Substantia nigra (tissue), 51 donors: ENCODE measurements at places on chromosomes 2 and 18.
A peak's percentile ranks its signal among the peaks of the same experiment; 100 is the strongest.

GRCh38 chr2:10513201-10513600 lies 65.1 kb upstream of the ODC1 start:
- DNase-seq = no peak

- no peak for DNase-seq
Measured at GRCh38 chr2:15895615-15896469, 44.5 kb upstream of the MYCN start.

GRCh38 chr2:69518841-69519240 lies 81.6 kb upstream of the NFU1 start:
- DNase-seq = no peak

DNA sequence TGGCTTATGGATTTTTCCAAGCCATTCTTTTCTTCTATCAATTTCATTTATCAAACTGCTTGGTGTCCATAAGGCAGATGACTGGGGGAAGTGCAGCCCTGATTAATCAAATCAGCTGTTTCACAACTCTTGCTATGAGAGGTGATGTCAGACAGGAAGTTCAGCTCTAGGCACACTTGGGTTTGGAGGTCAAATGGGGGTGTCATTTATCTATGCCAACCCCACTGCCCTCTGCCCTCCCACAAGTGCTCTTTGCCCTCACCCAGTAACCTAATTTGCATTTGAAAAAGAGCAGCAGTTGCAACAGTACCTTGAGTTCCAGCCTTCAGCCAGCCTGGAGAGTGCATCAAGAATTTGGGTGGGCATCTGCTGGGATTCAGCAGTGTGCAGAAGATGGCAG lies 431.3 kb upstream of the SPRED2 start:
- no peak for DNase-seq

GRCh38 chr2:137677466-137677865 lies 286.8 kb upstream of the HNMT start:
- no peak for DNase-seq

DNA sequence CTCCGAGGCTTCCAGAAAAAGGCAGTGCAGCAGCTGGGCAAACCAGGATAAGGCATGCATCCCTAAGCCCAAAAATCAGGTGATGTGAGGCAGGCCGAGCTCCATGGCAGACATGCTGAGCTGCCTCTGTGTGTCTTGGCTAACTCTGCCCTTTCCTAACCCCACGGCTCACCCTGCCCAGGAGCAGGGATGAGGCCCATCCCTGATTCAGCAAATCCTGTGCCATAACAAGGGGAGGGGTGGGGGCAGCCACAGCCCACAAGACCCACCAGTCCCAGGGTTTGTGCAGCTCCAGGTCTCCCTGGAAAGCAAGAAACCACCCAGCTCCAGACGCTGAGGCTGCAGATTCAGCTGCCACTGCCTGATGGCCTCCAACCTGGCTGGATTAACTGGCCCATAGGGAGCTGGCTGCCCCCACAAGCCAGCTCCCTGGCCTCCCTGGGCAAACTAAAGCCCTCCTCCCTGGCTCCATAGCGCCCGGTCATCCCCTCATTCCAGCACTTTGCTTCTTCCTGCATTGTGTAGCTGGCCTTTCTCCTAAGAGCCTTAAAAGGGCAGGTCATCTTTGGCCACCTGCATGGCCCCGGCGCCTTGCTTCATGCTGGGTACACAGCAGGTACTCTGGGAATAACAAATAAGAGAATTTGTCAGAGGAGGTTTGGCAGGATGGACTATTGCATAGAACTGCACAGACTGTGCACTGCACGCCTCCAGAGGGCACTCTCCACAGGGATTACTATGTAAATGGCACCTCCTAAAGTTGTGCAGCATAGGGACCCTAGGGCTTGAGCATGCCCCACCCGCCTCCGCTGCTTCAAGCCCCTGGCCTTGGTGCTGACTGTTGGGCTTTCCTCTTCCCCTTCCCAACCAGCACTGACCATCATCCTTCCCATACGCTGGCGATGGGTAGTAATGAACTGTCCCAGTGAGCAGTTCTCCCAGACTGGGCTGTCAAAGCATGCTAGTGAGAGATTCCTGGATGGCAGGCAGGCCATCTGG lies 10.7 kb downstream of the STEAP3 start:
- DNase-seq = peak; percentile 14

DNA sequence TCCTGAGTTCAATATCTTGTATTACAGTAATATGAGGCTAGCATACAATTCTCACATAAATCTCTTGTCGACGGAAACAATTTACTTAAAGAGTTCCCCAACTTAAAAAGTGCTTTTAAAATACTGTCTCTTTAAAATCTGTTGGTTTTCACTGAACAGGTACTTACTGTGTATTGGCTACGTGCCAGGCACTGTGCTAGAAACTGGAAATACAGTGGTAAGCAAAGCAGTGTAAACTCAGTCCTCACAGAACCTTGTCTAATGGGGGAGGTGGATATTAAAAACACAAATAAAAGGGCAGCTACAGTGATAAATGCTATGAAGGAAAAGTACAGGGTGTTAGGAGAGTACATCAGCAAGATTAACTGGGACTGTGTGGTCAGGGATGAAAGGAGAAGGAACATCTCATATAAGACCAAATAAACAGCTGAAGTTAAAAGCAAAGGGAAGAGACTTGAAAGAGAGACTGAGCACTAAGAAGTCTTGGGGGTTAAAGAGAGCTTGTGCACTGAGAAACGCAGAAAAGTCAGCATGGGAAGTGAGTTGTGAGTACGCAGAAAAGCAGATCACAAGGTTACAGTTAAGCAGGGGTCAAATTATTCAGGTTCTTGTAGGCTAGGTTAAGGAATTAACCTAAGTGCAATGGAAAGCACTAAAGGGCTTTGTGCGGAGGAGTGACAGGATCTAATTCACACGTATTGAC lies 52.5 kb downstream of the USP40 start:
- no peak for DNase-seq

- DNase-seq = no peak
Measured at GRCh38 chr2:193187816-193188215, 993.1 kb upstream of the TMEFF2 start.

DNA sequence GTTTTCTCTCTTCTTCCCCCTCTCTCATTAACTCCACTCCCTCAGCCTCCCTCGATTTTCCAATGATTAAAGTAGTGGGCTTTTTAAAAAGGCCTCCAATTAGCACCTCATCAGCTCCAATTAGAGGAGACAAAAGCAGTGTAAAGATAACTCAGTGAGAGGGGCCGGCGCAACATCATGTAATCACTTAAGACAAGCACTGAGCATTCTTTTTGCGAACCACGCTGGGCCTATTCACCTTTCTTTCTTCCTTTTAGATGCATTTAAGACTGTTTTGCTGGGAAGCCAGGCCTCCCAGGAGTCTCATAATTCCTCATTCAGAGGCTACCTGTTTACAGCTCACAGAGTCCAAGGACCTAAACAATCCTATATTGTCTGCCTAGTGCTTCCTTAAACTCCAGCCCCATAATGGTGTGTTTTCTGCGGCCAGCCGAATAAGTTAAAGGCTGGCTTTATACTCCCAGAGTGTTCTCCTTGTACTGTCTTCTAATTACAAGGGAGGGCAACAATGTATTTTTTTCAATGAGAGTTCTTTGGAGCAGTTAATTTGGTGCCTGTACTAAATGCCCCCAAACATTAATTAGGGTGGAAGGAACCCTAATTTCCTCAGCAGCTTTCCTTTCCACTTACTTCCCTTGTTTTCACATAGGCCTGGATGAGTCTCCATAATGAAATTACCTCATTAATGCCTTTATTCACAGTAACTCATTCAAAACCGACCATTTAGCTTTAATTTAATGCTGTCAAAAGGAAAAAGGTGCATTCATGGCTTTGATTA lies 28.0 kb upstream of the LMAN1 start:
- no peak for DNase-seq

DNA sequence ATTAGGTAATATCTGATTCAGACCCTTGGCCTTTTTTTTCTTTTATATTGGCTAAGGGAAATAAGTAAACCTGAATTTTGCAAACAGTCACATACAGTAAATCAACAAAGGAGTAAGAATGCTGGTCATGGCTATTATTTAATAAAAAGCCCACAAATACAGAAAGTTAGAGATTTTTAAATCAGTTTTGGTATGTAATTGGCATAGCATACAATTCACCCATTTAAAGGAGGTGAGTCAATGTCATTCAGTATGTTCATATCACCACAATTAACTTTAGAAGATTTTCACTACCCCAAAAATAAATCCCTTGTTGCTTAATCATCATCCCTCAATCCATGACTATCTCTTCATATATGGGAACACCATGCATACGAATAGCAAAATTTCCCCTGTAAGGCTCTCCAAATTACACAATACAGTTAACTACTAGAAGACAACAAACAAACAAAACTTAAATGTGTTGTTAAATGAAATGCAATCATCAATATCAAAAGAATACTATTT lies 45.9 kb upstream of the NYAP2 start:
- no peak for DNase-seq

GRCh38 chr2:44107086-44107740 lies 61.5 kb upstream of the PPM1B start:
- no peak for DNase-seq

DNA sequence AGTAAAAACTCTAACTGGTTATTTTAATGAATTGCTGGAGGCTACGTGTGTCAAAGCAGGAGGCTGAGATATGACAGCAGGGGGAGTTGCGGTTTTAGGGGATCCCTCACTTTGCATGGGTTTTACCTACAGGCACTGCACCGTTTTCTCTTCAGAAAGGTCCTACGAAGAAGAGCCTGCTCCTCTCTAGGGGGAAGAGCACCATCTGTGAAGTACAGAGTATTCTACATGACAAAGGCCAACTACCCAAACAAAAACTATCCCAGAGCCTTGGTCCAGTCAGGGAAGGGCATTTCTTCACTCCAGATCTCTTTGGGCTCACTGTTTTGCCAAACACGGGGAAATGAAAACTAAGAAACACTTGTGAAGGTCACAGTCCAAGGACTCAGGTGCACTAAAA lies 696.7 kb upstream of the SOX11 start:
- DNase-seq = no peak

GRCh38 chr18:40577239-40577980 lies 1377.6 kb upstream of the PIK3C3 start:
- DNase-seq = no peak
